ENCODE measurements at places on chromosomes 2 and 18. TPM values are rescaled to one million over a fixed set of nuclear protein-coding genes. Genes with fewer than 3 reads are reported as not detected.

GRCh38 chr18:41940506-41941215 is 14.4 kb upstream of the PIK3C3 start:
- DNase-seq: peak; percentile 62

GRCh38 chr2:221484761-221485502 is 87.2 kb downstream of the EPHA4 start:
- no peak for DNase-seq

GRCh38 chr18:11495441-11495840 is 114.0 kb upstream of the SLC35G4 start:
- DNase-seq: peak; percentile 64

- DNase-seq: no peak
These were observed 357.1 kb downstream of the CPS1 start for GRCh38 chr2:210913461-210913860.

- DNase-seq: no peak
These were observed 269.4 kb downstream of the GBX2 start for GRCh38 chr2:235898766-235899165.

- peak; percentile 93 for DNase-seq
These were observed 151.3 kb downstream of the ZFP36L2 start for GRCh38 chr2:43075054-43075593.

DNA sequence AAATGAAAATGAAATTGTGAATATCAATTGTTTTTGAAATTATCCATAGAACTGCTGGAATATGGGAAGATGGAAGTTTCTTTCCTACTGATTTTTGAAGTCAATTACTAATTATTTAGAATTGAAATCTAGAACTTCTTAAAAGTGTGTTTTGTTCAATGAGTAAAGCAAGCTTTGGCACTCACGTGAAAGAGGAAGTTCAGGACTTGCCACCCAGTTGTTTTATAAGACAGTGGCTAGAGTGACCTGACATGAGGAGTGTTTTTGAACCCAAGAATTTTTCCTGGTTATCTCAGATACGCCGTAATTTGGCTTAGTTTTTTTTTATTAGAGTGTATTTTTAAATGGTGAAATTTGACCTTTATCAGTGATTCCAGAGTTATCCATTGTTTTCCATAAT is 3.5 kb downstream of the MXD1 start:
- no peak for DNase-seq

DNA sequence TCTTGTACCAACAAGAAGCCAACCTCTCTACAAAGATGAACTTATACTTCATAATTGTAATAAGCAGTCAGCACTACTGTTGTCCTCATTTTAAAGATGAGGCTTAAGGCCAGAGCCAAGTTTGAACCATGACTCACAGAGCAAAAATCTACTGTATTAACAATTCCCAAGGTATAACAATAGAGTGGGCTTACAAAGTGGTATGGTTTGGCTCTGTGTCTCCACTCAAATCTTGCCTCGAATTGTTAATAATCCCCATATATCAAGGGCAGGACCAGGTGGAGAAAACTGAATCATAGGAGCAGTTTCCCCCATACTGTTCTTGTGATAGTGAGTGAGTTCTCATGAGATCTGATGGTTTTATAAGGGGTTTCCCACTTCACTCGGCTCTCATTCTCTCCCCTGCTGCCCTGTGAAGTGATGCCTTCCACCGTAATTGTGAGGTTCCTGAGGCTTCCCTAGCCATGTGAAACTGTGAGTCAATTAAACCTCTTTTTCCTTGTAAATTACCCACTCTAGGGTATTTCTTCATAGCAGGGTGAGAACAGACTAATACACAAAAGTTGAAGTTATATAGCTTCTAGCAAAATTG is 19.5 kb downstream of the MRPL44 start:
- DNase-seq: no peak

Gene GREB1L
- 8.8 TPM for total RNA-seq

- DNase-seq: no peak
These were observed 10.1 kb downstream of the TANK start for GRCh38 chr2:161170377-161170776.

Gene TMEM214
- 78.4 TPM for total RNA-seq

DNA sequence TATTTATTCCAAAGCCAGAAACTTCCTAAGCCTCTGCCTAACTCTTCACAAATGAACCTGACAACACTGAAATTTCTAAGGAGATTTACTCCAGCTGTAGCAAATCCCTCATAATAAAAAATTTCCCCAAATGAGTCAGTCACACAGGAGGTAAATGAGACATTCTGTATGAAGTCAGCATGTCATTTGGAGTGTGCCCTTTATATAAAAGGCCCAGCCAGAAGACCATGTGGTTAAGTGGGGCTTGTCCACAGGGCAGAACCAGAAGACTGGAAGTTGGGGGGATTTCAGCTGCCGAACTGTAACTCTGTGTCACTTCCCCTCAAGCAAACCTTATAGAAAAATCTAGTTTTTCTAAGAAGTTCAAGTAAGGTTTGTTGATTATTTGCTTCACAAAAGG is 30.2 kb downstream of the NRP2 start:
- DNase-seq: peak; percentile 34

DNA sequence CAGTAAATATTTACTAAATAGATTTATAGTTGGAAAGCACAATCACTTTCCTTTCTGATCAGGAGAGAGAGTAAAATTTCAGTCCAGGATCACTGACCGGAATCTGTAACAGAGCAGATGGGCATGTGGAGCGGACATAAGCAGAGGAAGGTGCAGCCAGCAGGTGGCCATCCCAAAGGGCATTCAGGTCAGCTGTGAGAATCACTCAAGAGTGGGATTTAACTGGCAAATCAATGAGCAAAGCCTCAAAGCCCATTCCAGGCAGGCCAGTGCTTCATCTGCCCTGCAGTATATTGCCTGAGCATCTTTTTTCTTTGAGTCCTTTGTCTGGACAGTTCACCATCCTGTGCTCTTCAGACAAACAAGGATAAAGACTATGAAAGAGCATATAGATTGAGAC is 166.4 kb upstream of the SLC14A2 start:
- no peak for DNase-seq

- no peak for DNase-seq
These were observed 79.7 kb downstream of the ARHGEF4 start for GRCh38 chr2:130916438-130916705.

DNA sequence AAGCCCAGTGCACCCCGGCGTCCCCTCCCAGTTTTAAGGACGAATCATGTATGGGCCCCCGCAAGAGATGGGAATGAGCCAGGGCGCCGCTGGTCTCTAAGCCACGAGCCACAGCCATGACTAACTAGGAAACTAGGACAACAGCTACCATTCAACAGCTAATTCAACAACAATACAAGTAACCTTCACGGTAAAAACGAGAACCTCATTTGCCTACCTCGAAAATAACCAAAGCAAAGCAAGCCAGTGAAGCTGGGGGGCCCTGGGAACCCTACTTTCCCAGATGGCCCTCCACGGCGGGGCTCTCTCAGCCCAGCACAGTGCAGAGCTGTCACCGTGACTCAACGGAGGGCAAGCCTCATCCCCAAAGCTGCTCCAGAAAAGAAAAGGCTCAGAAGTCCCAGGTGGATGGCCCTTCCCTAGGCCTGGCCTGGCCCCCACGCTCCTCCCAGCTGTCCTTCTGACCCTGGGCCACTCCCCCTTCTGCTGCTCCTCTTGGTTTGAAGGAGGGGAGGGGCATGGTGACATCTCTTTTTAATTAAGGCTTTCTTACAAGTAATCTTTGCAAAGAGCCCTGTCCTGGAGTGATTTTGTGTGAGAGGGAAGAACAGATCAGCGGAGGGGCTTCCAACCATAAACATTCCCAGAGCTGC is 126.3 kb downstream of the HDAC4 start:
- DNase-seq: peak; percentile 72
